ENCODE measurements at places on chromosomes 12 and 14.

- DNase-seq: no peak
Observed at GRCh38 chr14:94309721-94310120, 13.4 kb downstream of the SERPINA6 start.

DNA sequence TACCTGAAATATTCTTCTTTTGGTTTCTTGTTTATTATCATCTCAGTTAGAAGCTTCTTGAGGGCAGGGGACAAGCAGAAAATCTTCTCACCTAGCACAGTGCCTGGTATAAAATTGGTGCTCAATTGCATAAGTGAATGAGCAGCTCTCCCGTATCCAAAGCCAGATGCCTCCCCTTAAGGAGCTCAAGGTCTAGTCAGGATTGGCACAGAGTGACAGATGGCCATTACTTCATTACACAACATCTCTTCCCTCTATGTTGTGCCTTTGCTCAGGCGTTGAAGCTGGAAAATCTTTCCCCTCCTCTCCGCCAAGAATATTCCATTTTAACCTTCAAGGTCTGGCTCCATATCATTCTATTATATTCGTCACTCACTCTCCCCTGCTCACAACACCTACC is 3.6 kb downstream of the SLC4A8 start:
- DNase-seq: no peak

DNA sequence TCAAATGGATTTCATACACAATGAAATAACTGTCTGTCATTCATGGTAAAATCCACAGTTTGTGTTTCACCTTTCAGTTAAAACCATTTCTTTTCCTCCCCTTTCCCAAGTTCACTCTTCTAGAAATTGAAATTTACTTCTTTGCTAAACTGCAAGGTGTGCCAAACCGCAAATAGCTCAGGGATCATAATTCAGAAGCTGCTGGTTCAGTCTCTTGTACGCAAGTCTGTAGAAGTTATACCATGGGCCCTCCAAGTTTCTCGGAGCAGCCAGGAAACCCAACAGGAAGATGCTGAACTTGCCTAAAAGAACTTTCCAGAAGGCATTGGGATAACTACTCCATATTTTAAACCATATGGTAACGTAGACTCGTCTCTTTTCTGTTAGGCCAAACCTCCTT is 268.9 kb downstream of the FLRT2 start:
- no peak for DNase-seq

- DNase-seq: no peak
Observed at GRCh38 chr14:68377459-68377858, 415.4 kb downstream of the ZFP36L1 start.

GRCh38 chr14:59346796-59347510 is 118.2 kb downstream of the GPR135 start:
- DNase-seq: no peak

All from DMS79 (cell line).